ENCODE measurements at places on chromosomes 11 and 22. TPM values are rescaled to one million over a fixed set of nuclear protein-coding genes. Genes with fewer than 3 reads are reported as not detected.

WNT7B gene
- total RNA-seq: 2.7 TPM

MUC6 gene
- total RNA-seq: not detected

VWA5A gene
- 16.6 TPM for total RNA-seq

IRAG1 gene
- 75.8 TPM for total RNA-seq

APOA4 gene
- not detected for total RNA-seq

DBX1 gene
- not detected for total RNA-seq

C11orf91 gene
- not detected for total RNA-seq

YPEL4 gene
- 74.0 TPM for total RNA-seq

MUC15 gene
- 0.27 TPM for total RNA-seq

MPZL2 gene
- 0.48 TPM for total RNA-seq

OR6A2 gene
- total RNA-seq: 0.50 TPM

KRTAP5-10 gene
- not detected for total RNA-seq

Data from dorsolateral prefrontal cortex (tissue), 122 donors.